ENCODE measurements at places on chromosomes 1 and 21.

DNA sequence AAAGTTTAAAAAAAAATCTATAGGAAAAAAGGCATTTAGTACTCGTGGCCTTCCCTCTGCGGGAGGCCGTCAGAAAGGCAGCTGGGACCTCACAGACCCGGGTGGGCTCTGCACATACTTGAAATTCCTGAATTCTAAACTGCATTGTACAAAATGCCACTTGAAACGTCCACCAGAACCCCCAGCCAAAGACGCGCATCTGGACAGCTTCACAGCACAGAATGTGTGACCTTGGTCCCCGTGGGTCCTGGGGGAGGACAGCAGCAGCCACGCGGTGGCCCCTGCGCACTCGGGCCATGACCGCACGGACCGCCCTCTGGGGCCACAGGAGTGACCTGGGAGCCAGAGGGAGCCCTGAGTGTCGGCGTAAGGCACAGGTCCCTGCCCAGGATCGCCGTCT lies 20.6 kb upstream of the MRPS14 start:
- no peak for DNase-seq

DNA sequence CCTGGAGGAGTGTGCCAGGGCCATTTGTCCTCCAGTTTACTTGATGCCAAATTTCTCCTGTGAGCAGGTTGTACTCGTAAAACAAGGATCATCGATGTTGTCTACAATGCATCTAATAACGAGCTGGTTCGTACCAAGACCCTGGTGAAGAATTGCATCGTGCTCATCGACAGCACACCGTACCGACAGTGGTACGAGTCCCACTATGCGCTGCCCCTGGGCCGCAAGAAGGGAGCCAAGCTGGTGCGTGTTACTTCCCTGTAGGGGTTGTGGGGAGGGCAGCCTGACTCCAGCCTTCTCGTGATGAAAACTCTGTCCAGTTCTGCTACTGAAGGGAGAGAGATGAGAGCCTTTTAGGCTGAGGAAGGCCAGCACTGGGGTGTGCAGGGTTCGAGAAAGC lies 2.2 kb downstream of the RPS8 start:
- DNase-seq: no peak

DNA sequence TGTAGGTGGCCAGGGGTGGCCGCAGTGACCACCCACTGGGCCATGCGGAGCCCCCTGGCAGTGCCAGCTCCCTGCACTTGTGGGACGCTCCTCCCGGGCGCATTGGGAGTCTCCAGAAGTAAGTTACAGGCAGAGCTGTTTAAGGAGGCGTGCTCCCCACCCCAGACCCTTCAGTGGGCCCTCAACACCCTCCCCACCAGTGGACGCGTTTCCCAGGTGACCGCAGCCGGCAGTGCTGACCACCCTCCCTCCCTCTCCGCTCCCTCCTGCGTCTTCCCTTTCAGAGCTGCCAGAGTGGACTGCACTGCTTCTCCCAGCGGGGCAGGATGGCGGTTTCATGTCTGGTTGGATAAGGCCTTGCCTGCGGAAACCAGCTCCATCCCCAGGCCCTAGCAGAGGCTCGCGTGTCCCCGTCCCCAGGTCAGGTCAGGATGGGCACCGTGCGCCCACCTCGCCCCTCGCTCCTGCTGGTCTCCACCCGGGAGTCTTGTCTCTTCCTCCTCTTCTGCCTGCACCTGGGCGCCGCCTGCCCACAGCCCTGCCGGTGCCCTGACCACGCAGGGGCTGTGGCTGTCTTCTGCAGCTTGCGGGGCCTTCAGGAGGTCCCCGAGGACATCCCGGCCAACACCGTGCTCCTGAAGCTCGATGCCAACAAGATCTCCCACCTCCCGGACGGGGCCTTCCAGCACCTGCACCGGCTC lies 1.1 kb downstream of the LRRC3 start:
- no peak for DNase-seq

DNA sequence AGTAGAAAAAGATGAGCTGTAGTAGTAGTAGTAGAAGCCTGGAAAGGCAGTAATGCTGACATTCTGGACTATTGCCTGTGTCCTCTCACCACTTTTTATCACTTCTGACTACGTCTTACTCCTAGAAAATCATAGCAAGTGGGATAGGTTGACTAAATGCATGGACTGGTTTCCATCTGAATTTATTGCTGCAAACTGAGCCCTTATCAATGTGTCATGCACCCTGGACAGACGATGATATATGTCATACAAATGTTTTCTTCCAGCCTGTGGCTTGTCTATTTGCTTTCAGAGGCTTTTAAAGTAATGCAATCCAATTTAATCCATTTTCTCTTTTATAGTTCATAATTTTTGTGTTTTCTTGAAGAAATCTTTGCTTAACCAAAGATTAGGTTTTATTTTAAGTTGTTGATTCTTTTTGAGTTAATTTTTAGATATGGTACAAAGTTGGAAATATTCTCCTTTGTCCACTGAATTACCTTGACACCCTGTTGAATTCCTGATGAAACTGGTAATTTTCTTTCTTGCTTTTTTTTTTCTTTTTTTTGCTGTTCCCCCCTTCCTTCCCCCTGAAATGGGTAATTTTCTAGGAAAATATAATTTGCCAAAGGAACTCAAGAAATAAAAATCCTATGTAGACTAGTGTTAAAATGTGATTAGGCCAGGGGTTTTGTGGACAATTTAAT lies 47.1 kb downstream of the PHACTR4 start:
- no peak for DNase-seq

DNA sequence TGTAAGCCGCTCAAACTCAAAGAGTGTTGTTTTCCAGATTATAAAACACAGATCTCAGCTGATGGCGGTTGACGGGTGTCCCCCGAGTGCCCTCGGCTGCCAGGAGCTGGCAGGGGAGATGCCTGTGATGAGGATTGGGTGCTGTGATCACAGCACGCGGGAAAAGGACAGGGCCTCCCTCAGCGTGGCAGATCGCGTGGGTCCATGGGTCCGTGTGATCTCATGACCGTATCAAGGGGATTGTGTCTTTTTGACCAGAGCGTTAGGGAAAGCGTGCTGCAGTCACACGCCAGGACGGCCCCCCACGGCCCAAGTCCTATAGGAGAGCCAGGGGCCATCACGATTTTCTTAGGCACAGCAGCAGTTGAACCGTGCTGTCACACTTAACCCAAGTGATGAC lies 51.9 kb downstream of the PDE9A start:
- no peak for DNase-seq

GRCh38 chr1:212293579-212293978 lies 8.4 kb downstream of the PPP2R5A start:
- no peak for DNase-seq

DNA sequence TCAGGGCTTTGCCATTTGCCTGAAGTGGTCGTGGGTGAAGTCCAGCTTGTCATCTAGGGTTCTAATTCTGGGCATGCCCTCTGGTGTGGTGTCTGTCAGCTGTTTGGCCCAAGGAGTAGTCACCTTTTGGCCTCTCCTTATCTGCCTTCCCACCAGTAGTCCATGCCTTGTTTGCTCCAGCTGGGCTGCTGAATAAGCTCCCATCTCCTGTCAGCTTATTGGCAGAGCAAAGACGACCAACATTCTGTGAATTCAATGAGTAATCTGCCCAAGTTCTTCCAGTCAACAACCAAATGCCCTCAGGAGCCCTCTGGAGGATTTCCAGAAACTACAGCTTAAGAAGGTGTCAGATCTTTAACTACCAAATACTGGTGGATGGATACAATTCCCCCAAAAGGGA lies 7.0 kb downstream of the BCAN start:
- DNase-seq: no peak

- no peak for DNase-seq
These were observed 70.5 kb upstream of the GADD45A start for GRCh38 chr1:67614511-67614934.
